Smooth muscle cell of bladder (primary cell): ENCODE measurements at places on chromosomes 2 and 18. TPM values are rescaled to one million over a fixed set of nuclear protein-coding genes. Genes with fewer than 3 reads are reported as not detected.

VAMP8 gene
- 1.8 and 3.0 TPM in 2 replicates for total RNA-seq

PDCL3 gene
- total RNA-seq, result 10.2 and 11.7 TPM in 2 replicates

MTX2 gene
- total RNA-seq, result 18.5 and 24.2 TPM in 2 replicates

TFCP2L1 gene
- under 0.01 TPM in 1 of 2 replicates, not detected in the other for total RNA-seq

GALNT3 gene
- 0.65 and 0.71 TPM in 2 replicates for total RNA-seq

SIGLEC15 gene
- total RNA-seq, result 0.14 and 0.92 TPM in 2 replicates

HK2 gene
- total RNA-seq, result 86.0 and 91.0 TPM in 2 replicates

AFF3 gene
- total RNA-seq, result 0.28 and 0.71 TPM in 2 replicates

IL36G gene
- not detected in 2 replicates for total RNA-seq

ESPNL gene
- 2.3 and 2.4 TPM in 2 replicates for total RNA-seq

IGFBP2 gene
- 2.8 and 4.7 TPM in 2 replicates for total RNA-seq

ANKRD62 gene
- total RNA-seq, result not detected in 2 replicates

TRIM54 gene
- total RNA-seq, result 0.14 TPM in 1 of 2 replicates, not detected in the other

CCDC74B gene
- 2.3 and 6.5 TPM in 2 replicates for total RNA-seq

REG3G gene
- not detected in 2 replicates for total RNA-seq

STAMBP gene
- 20.9 and 21.5 TPM in 2 replicates for total RNA-seq

TEX261 gene
- total RNA-seq, result 20.2 and 24.3 TPM in 2 replicates

TLX2 gene
- total RNA-seq, result not detected in 2 replicates

CHRNG gene
- not detected in 2 replicates for total RNA-seq

ATL2 gene
- 40.7 and 47.5 TPM in 2 replicates for total RNA-seq

FNDC4 gene
- 11.9 and 14.0 TPM in 2 replicates for total RNA-seq

PLGLB2 gene
- 0.14 and 1.1 TPM in 2 replicates for total RNA-seq

TDRD15 gene
- not detected in 2 replicates for total RNA-seq

RAB31 gene
- total RNA-seq, result 51.2 and 58.7 TPM in 2 replicates

MBP gene
- total RNA-seq, result 13.2 and 43.8 TPM in 2 replicates

STON1 gene
- 27.3 and 48.2 TPM in 2 replicates for total RNA-seq

TGFA gene
- total RNA-seq, result under 0.01 and 0.28 TPM in 2 replicates

NCKAP5 gene
- total RNA-seq, result 1.2 and 4.3 TPM in 2 replicates

STK25 gene
- 140 and 173 TPM in 2 replicates for total RNA-seq

IL37 gene
- total RNA-seq, result not detected in 2 replicates

PSMA8 gene
- total RNA-seq, result not detected in 2 replicates

SPEG gene
- 3.7 and 9.8 TPM in 2 replicates for total RNA-seq

TMEM37 gene
- total RNA-seq, result 0.37 and 0.57 TPM in 2 replicates

HOXD4 gene
- total RNA-seq, result under 0.01 and 0.18 TPM in 2 replicates

ARHGEF4 gene
- 4.8 and 6.4 TPM in 2 replicates for total RNA-seq
